ENCODE measurements at places on chromosomes 7 and 10.

DNA sequence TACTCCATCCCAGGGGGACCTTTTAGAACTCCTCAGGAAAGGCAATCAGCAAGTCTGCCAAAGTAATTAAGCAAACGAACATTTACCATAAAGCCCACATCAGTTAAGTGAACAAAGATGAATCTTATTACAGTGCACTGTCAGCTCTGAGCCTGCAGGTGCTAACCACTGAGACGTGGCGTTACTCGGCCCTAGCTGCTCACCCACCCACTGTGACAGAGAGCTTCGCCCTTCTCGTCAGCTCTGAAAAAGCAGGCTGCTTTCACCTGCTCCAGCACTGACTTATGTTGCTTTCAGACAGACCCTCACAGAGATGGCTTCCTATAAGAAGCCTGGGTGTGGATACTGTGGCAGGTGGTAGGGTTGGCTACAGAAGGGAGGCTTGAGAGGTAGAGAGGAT lies 57.7 kb upstream of the KCNIP2 start:
- DNase-seq, result no peak

- no peak for DNase-seq
These were observed 220.0 kb downstream of the FAM107B start for GRCh38 chr10:14554491-14555205.

GRCh38 chr7:54960517-54960916 lies 58.3 kb upstream of the EGFR start:
- DNase-seq, result no peak

DNA sequence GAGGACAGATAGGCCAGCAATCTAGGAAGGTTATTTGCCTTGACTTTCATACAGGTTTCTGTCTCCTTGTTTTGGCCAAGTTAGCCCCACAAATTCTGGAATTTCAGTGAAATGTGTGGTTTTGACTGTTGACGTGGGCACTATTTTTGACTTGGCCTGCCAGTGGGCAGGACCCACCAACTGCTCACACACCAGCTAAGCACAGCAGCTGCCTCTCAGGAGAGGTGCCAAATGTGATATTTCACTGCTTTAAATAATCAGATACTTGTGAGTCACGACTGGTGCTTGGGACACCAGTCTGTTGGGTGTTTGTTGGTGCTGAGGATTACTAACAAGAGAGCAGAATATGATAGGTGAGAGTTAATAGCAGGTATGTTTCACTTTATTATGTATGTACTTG lies 409.7 kb upstream of the MTPN start:
- no peak for DNase-seq

- no peak for DNase-seq
These were observed 29.6 kb upstream of the SOSTDC1 start for GRCh38 chr7:16494955-16495719.

DNA sequence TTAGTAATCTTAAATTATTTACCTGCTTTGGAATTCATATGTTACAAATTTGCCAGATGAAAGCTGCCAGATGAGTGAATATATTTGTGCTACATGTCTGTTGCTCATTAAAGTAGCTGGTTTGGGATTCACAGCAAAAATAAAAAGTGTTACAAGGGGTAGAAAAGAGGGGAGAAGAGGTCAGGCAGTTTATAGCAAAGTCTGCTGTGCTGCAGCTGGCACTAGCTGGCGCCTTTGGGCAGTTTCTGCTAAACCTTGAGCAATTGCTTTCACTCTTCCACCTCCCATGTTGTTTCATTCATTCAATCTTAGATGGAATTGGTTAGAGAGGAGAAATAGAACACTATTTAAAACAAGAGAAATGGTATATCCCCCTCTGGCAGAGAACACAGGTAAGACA lies 404.1 kb upstream of the LRGUK start:
- DNase-seq, result no peak

DNA sequence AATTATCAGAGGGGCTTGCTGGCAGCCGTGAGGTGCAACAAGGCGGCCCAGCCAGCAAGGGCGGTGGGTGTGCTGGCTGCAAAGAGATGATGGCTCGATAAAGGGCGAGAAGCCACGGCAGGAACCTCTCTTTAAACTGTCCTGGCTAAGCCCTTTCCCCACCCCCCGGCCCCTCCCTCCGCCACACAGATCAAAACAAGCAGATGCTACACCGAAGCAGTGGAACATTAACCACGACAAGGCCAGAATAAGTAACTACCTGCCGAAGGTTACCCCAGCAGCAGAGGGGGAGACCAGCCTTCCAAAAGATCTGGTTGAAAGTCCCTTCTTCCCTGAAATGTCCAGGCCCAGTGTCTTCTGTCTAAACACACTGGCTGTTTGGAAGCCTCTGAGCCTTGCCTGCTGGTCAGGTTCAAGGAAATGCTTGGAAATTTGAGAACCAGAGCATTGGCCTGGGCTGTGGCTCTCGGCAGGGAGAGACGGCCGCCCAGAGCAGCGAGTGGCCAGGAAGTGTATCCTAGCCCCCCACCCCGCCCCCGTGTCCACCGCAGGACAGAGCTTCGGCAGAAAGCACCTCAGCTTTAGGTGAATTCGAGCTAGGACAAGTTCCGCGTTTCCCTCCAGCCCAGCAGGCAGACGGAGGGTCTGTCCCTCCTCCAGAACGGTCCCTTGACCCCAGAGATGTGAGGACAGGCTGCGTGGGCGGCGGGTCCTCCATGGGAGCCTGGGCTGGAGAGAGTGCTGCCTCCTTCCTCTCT lies 2.1 kb downstream of the FAM20C start:
- no peak for DNase-seq

GRCh38 chr7:74031403-74032190 lies 3.6 kb downstream of the ELN start:
- no peak for DNase-seq

DNA sequence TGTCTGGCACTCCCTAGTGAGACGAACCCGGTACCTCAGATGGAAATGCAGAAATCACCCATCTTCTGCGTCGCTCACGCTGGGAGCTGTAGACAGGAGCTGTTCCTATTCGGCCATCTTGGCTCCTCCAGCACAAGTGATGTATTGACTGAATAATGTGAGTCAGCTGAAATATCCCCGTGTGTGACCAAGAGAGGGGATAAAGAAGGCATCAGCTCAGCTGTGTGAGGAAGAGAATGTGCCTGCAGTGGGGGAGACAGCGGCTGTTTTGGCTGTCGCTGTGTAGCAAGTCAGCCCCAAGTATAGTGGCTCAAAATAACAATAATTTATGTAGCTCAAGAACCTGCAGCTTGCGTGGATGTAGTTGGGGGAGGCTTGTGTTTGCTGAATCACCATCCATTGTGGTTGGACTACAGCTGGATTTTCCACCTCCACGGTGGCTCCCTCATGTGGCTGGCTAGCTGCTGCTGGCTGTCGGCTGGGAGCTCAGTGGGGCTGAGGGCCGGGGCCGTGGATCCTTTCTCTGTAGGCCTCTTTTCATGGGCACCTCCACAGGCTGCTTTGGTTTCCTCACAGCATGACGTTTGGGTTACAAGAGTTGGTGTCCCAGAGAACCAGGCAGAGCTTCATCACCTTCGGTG lies 434.5 kb downstream of the CCSER2 start:
- DNase-seq, result no peak

DNA sequence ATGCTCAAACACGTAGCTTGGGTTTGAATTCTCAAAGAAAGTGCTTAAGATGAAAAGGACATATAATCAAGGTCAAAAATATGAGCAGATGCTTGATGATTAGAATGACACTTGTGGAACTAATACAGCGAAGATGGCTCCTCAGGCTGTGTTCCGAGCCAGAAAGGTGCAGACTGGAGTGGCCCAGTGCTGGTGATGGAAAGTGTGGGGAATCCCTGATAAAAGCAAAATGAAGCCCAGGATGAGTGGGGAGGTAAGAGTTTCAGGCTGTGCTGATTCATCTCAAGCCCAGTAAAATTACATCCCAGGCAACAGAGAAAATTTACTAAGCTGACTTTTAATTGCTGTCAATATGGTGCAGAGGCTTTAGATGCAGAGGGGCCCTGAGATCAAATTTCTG lies 77.8 kb upstream of the IKZF1 start:
- DNase-seq, result no peak

DNA sequence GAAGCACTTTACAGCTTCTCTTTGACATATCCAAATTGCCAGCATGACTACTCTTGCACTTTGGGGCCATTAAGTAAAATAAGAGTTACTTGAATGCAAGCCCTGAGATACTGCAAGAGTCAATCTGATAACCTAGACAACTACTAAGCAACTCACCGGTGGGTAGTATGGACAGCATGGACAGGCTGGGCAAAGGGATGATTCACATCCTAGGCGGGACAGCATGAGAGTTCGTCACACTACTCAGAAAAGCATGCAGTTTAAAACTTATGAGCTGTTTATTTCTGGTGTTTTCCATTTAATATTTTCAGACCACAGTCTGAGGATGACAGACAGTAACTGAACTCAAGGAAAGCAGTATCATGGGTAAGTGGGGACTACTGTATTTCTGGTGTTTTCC lies 84.0 kb downstream of the ORC5 start:
- DNase-seq, result no peak

GRCh38 chr10:5670662-5671375 lies 4.4 kb upstream of the ASB13 start:
- no peak for DNase-seq

GRCh38 chr7:139541600-139542307 lies 18.3 kb downstream of the CLEC2L start:
- no peak for DNase-seq

DNA sequence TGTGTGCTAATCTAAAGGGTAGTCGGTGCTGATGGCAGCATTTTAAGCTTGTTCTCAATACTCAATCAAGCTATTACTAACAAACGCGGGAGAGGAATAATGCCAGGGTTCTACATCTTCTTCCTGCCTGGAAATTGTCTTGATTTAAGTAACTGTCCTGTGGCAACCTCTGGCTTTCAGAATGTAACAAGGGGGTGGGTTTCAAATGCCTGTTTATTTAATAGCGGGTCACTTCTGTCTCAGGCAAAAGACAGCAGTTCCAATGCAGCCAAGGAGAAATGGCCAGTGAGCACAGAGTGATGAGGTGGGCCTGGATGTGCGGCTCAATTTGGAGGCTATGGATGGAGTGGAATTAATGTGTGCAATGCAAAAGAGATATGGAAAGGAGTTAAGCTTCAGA lies 692.4 kb downstream of the KCNMA1 start:
- no peak for DNase-seq

DNA sequence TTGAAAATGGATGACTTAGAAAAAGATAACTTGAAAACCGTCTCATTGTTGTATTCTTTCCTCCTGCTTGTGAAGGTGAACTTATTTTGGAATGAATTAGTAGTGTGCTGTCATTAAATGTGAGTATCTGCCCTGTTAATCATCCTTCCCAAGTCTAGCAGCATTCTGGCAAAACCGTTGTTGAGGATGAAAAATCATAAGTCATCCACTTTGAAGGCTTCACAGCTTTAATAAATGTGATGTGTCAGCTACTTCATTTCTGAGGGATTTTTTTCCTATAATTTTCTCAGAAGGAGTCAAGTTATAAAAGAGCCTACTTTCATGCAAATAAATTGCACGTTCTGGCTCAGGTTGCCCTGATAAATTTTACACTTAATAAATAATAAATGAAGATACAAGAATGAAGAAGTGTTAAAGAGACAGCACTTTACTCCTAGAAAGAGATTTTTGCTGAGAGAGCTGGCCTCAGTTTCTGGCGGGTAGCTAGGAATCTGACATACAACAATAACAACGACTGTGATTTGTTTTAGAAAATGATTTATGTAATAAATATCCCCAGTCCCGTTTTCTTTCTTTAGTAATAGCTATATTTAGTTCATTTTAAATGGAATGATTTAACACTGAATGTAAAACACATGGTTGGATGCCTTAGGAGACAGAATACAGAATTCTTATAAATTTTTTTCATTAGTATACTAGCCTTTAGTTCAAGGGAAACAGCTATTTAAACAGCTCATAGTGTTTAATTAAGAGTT lies 516.5 kb upstream of the KLF6 start:
- no peak for DNase-seq

DNA sequence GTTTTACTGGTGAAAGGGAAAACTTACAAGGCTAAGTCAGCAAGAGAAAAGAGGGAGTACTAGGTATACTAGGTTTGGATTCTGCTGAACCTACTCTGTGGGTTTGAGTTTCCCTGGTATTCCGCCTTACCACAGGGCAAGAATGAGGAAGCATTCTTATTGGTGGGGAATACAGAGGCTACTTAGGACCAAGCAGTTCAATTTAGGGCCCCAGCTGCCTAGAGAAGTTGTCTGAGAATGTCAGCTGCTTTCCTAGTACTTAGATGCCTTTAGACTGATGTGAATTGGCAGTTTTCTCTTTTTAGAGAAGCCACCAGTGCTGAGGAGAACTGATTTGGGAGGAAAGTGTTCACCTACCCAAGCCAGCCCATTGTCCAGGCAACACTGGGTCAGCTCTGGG lies 409.0 kb upstream of the LRGUK start:
- DNase-seq, result no peak

- no peak for DNase-seq
These were observed 6.4 kb downstream of the MAFK start for GRCh38 chr7:1536743-1537534.

- DNase-seq, result no peak
These were observed 98.4 kb downstream of the UBE2H start for GRCh38 chr7:129854401-129854800.

DNA sequence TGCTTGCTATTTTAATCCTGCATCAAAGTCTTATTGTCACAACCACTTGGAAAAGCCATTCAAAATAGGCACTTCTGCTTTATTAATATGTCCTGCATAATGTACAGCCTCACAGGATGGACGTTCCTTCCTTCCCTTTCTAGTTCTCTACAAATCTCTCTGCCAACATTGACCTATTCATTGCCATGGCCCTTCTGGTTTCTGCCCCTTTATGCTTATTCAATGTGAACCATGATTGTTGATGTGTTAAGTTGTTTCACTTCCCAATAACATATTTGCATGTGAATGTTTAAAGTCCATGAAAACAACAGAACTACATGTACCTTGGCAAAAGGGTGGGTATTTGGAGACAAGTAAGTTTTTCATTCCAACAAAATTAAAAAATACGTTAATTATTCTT lies 45.7 kb downstream of the COL28A1 start:
- no peak for DNase-seq

DNA sequence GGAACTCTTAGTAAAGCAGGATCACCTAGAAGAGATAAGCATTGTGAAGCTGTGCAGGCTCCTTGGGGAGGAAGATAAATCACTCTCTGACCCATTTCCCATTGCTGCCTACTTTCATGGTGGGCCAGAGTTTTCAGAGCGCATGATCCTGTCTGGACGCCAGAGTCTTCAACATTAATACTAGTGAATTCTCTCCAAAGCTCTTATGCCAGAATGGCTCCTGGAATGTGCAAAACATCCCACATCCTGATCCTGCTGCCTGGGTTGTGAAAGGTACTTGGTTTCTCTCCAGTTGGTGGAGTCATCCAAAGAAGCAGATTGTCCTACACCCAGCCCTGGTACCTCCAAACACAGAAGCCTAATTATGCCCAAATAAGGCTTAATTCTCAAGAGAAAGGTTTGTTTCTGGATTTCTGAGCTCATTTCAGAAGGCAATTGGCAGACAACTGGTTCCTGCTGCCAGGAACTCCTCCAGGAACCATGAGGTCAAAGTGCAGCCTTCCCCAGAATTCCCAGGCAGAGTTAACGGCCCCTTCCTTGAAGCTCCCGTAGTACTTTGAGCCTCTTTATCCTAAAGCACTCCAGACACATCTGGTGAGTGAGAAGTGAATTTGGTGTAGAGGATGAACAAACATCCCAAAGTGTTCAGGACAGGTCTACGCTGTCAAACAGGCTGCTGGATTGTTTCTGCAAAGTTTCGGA lies 495.2 kb downstream of the PLXNA4 start:
- DNase-seq, result no peak
